Mesenteric fat pad (tissue), 1 donor: ENCODE measurements at places on chromosomes 16 and 17. TPM values are rescaled to one million over a fixed set of nuclear protein-coding genes. Genes with fewer than 3 reads are reported as not detected.

The TEKT3 gene
- total RNA-seq = not detected

The HEATR3 gene
- 22.4 TPM for total RNA-seq

The SPIRE2 gene
- total RNA-seq = 1.7 TPM

The IRX6 gene
- 2.3 TPM for total RNA-seq

The MED13 gene
- total RNA-seq = 67.3 TPM

The TMEM106A gene
- total RNA-seq = 25.4 TPM

The C17orf67 gene
- total RNA-seq = 2.0 TPM

The HNF1B gene
- not detected for total RNA-seq

The SLC47A2 gene
- not detected for total RNA-seq

The PER1 gene
- 316 TPM for total RNA-seq

The MT1F gene
- total RNA-seq = 11.8 TPM

The HSD11B2 gene
- total RNA-seq = 0.71 TPM

The SLC5A11 gene
- total RNA-seq = 0.16 TPM

The PDILT gene
- not detected for total RNA-seq

The SCIMP gene
- 7.6 TPM for total RNA-seq

GRCh38 chr17:47120521-47121095 lies 68.5 kb downstream of the CDC27 start:
- no peak for DNase-seq

DNA sequence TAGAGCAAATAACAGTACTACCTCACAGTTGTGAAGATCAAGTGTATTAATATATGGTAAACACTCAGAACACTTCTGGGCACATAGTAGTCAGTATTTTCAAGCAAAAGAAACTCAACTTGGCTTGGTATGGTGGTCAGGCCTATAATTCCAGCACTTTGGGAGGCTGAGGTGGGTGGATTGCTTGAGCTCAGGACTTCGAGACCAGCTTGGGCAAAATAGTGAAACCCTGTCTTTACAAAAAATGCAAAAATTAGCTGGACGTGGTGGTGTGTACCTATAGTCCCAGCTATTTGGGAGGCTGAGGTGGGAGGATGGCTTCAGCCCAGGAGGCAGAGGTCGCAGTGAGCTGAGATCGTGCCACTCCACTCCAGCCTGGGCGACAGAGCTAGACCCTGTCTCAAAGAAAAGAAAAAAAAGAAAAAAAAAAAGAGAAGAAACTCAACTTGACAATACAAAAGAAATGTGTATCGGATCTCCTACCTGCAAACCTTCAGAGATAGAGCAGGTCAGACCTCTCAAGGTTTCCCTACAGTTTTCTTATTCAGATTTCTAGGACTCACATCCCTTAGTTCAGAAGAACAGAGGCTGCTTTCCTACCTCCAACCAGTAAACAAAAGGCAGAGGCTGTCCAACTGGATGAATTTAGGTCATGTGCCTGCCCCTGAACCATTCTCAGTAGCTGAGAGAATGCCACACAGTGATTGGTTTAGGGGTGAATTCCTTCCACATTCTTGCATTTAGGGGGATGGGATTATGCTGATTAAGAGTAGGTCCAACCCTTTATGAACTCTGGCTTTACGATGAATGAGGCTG lies 1.7 kb upstream of the KPNA2 start:
- DNase-seq = peak; percentile 2

GRCh38 chr16:16083421-16084156 lies 134.2 kb downstream of the ABCC1 start:
- no peak for DNase-seq

- DNase-seq = peak; percentile 33
These were observed 978.8 kb downstream of the KCNJ18 start for GRCh38 chr17:22671110-22671509.

DNA sequence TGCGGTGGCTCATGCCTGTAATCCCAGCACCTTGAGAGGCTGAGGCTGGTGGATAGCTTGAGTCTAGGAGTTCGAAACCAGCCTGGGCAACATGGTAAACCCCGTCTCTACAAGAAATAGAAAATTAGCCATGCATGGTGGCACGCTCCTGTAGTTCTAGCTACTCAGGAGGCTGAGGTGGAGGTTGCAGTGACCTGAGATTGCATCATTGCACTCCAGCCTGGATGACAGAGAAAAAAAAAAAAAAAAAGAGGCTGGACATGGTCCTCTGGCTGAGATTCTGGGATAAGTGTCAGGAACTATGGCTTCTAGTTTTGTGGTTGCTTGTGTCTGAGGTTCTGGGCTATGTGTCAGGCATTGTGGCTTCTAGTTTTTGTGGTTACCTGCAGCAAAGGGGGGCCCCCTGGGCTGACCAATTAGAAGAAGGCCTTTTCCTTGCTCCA lies 7.0 kb downstream of the KSR1 start:
- DNase-seq = no peak

DNA sequence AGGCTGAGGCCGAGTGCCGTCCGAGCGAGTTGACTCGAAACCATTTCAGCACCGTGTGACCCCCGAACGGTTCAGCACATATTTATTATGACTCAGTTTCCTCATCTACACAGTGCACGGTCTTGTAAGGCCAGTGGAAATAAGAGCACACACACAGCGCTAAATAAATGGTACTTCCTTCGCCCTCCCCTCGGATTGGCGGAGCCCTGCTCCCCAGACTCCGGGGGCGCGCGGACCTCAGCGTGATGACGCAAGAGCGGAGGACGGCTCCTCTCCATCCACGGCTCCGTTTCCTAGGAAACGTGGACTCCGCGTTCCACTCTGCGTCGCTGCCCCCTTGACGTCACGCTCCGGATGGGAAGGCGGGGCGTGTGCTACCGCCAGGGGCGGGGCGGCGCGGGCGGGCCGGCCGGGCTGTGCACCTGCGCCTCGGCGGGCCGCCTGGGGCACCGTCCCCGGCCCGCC lies at the start of gene PARD6A:
Gene PARD6A, plus strand, starts transcription at position 397 of the 465 bp plus-strand sequence. CDS start 79 bp downstream, outside the sequence.
- DNase-seq = peak; percentile 99

- peak; percentile 73 for DNase-seq
These were observed 10.1 kb upstream of the TANGO6 start for GRCh38 chr16:68833251-68833650.

DNA sequence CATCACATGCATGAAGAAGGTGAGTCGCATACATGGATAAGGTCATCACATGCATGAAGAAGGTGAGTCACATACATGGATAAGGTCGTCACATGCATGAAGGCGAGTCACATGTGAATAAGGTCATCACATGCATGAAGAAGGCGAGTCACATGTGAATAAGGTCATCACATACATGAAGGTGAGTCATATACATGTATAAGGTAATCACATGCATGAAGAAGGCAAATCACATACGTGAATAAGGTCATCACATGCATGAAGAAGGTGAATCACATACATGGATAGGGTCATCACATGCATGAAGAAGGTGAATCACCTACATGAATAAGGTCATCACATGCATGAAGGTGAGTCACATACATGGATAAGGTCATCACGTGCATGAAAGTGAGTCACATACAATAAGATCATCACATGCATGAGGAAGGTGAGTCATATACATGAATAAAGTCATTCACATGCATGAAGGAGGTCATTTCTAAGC lies 105.1 kb upstream of the SDK2 start:
- no peak for DNase-seq

GRCh38 chr16:80054647-80055046 lies 454.1 kb upstream of the MAF start:
- DNase-seq = no peak

DNA sequence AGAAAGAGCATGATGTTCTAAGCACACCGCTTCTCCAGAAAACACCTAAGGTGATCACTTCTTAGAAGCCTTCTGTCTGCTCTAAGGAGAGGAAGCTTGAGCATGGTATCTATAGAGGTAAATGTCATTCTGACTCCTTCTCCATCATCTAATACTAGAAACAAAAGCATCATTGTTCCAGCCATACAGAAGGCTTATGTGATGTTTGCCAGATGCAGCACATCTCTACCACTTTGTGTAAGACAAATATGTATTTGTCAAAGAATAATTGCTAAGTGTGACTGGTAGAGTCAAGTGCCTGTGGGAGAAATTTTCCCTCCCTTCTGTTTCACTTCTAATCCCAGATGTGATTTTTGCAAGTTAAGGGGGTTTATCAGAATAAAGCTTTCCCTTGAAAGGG lies 217.1 kb downstream of the HS3ST3A1 start:
- no peak for DNase-seq

DNA sequence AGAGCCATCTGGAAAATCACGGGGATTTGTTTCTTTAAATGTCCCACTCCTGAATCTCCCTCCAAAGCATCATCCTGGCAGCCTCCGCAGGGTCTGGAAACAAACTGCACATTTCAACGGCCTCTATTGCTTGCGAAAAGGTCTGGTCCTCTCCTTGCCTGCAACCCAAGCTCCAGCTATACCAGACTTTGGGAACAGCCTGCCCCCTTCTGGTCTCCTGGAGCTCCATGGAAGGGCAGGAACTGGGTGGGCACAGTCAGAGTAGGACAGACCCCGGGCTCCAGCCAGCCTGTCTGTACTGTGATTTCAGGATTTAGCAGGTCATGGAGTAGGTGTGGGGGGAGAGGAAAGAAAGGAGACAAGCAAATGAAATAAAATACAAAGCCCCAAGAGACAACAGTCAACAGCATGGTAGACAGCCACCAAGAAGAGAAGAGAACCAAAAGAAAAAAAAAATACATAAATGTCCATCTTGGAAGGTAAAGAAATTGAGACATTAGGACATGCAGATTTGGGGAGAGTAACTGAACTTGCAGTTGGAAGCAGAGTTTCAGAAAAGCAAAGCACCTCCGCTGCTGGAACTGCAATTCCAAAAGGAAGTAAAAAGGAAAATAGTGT lies 2.7 kb downstream of the XYLT1 start:
- no peak for DNase-seq

- DNase-seq = peak; percentile 94
These were observed 14.4 kb upstream of the CA4 start for GRCh38 chr17:60135151-60135950.

GRCh38 chr17:33387406-33387805 lies 94.3 kb upstream of the ASIC2 start:
- DNase-seq = no peak

DNA sequence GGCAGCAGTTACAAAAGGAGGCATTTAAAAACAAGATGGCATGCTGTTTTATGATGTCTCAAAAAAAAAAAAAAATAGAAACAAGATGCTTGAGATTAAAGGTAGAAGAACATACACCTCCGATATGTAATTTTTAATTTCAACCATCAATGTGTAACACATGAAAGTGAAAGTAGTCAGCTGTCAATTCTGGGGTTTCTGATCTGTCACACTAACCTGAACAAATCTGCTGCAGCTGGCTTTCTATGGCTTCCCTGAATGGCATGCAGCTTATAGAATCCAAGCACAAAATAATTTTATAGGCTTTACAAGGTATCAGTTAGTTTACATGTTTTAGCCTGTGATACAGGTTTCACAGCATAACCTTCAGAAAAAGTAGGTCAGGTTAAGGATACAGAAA lies 13.5 kb downstream of the GLYR1 start:
- DNase-seq = no peak

- no peak for DNase-seq
These were observed 41.9 kb upstream of the POLR3E start for GRCh38 chr16:22255335-22255734.

DNA sequence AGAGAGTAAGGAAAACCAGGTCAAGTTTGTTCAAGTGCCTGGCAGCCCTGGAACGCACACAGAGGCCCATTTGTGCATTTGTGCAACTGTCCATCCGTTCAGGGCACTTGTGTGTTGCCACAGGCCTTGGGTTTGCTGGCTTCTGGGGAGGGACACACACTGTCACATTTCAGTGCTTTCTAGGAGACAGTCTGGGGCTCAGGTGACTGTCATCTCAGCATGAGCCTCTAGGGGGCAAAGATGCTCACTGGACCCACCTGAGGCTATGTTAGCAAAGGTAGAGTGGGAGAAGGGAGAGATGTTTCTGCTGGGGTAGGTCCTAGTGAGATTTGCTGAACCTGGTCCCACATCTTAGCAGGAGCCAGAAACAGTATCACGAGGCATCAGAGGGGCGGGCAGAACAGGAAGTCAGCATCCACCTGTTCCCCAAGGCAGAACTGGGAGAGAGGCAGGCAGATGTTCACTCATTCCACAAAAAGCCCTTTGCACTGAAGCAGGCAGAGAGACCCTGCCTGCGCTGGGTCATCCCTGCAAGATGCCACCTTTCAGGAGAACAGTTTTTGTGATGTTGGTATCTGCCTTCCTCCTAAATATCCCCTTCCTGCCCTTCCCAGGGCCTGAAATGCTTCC lies 48.5 kb downstream of the RAI1 start:
- DNase-seq = no peak

DNA sequence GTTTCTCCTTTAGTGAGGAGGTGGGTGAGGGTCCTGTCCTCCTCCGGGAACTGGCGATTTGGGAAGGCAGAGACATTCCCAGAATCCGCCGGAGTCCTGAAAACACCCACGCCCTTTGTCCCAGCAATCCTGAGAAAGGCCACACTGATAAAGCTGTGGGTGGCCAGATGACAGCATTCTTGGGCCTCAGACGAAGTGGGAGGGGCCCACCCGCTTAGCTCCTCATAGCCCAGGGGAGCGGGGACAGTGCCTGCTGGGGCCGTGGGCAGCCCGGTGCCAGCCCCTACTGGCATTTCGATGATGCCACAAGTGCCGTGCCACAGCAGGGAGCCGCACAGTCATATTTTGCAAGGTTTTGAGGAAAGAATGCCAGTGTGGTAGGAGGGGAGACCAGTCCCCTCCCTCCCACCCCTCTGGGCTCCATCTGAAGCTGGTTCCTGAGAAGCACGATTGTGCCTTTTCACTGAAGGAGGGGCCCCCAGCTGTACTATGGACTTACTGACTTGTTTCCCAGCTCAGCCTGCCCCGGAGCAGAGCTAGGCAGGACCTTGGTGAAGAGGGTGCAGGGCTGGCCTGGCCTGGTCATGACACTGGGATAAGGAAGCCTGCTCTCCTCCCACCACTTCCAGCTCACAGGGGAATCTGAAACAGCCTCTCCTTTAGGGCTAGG lies 20.9 kb upstream of the MPRIP start:
- DNase-seq = no peak

DNA sequence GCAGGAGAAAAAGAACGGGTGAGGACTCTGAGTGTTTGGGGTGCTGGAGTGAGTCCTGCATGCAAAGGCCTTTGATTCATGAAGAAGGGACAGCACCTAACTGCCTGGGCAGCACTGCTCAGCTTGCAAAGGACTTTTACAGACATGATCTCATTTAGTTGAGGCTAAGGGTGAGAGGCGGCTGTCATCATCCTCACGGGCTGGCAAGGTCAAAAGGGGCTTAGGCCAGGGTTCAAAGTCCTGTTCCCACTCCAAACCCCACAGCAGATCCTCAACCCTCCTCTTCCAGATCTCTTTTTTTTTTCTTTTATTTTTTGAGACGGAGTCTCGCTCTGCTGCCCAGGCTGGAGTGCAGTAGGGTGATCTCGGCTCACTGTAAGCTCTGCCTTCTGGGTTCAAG lies 4.8 kb downstream of the RHBDF2 start:
- no peak for DNase-seq

DNA sequence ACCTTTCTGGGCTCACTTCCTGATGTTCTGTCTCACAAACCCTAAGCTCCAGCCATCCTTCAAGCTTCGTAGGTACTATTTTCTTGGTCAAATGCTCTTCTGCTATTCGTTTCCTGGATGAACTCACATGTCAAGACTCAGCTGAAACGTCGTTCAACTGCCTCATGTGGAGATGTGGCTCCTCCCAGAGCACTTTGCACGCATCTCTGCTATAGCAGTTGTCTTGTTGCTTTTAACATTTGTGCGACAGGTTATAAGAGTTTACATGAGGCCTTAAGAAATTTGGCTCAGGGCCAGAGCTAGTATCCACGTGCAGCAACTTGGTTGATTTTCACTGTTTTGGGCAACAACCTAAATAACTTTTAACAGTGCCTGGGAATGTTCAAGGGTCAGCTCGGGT lies 2.8 kb upstream of the KRT40 start:
- DNase-seq = no peak

GRCh38 chr17:31401456-31402254 lies 10.2 kb downstream of the RAB11FIP4 start:
- DNase-seq = peak; percentile 71
